ENCODE measurements at places on chromosomes 12 and 14.

DNA sequence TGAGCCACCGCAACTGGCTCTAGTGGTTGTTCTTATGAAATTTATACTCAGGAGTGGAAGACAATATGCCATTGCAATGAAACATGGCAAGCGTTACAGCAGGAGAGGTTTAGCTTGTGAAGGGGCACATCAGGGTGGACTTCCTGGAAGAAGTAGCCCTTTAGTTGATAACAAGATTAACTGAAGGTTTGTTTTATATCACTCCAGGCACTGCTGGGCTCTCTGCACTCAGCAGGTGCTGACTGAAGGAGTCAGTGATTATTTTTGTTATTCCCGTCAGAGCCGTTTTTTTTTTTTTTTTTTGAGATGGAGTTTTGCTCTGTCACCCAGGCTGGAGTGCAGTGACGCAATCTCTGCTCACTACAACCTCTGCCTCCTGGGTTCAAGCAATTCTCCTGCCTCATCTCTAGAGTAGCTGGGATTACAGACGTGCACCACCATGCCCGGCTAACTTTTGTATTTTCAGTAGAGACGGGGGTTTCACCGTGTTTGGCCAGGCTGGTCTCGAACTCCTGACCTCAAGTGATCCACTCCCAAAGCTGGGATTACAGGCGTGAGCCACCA lies 17.6 kb upstream of the GPR68 start:
- no peak for DNase-seq

DNA sequence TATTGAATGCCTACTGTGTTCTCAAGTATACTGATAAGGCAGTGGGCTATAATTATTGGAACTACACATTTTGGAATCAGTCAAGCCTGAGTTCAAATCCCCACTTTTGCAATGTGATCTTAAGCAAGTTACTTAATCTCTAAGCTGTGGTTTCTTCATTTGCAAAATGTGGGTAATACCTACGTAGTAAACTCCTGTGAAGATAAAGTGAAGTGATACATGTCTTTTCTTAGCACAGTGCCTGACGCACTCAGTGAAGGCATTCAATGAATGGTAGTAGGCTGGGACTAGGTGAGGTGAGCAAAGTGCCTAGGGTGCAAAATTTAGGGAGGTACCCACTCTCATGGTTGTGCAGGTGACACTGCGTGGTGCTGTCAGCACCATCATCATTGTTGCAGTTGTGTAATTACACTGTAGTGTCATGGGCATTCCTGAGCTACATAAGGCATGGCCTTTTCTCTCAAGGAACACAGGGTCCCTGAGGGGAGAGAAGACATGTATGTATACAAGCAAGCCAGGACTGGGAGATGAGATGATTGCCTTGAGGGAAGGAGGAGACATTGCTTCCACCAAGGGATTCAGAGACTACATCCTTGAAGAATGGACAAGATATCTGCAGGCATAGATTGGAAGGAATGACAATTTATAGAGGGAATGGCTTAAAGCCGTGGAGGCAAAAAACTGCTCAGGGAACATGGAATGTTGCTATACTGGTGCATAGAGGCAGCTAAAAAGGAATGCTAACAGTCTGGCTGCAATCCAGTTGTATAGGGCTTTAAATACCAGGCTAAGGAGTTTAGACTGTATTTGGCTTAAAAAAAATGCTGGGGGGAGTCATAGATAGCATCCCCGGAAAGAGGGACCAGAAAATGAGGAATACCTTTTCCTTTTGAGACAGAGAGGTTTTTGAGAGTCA lies 129.2 kb upstream of the ARHGAP5 start:
- no peak for DNase-seq

GRCh38 chr12:33205981-33206380 lies 233.6 kb downstream of the SYT10 start:
- DNase-seq, result no peak

GRCh38 chr12:132063491-132063890 lies 80.6 kb downstream of the DDX51 start:
- no peak for DNase-seq

GRCh38 chr14:95713596-95714371 lies at the start of gene TCL1A:
TCL1A (minus strand) TSS chr14:95714125; CDS start chr14:95714066, 59 bp downstream.
- DNase-seq, result no peak

GRCh38 chr12:66438601-66439000 lies 136.3 kb downstream of the HELB start:
- DNase-seq, result no peak

GRCh38 chr12:98752726-98753125 lies 107.6 kb downstream of the APAF1 start:
- no peak for DNase-seq

DNA sequence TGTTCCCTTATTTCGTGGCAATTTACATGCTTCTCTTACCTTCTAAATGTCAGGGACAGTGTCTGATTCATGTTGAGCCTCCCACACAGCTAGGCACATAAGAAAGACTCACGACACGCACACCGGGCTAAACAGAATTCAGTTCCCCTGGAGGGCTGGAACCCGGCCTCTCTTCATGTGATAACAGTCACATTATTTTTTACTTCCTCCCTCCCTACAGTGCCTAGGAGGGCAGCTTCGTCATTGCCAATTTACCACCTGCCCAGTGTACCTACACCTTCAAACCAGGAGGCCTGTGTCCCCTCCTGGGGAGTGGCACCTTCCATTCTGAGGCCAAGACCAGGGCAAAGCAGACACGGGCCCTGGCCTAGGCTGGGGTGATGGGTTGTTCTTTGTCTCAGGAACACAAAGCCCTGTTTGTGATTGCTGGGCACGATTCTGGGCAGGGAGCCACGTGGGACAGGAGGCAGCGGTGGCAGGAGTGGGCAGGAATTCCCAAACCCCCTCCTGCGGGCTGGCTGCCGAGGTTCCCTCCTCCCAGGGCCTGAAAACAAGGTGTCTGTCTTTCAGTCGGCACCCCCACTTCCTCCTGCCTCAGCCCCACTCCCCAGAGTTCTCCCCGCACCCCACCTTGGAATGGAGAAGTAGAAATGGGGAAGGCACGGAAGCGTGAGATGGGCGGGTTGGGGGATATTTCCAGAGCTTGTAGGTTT lies 6.8 kb upstream of the RASAL1 start:
- no peak for DNase-seq

DNA sequence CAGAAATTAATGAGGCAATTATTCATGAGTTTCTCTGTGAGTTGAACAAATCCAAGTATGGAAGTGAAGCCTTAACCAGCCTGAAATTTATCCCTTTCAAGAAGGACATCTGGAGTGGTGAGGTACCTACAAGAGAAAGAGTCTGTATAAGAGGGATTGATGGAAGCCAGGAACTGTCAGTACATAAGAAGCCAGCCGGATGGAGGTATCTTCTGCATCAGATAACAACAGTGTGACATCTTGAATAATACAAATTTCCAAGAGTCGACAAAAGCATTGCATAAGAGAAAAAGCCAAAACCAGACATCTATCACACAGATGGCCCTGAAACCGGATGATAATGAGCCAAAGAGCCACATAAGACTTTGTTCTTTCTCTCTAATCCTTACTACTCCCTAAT lies 781.2 kb downstream of the FLRT2 start:
- DNase-seq, result no peak

DNA sequence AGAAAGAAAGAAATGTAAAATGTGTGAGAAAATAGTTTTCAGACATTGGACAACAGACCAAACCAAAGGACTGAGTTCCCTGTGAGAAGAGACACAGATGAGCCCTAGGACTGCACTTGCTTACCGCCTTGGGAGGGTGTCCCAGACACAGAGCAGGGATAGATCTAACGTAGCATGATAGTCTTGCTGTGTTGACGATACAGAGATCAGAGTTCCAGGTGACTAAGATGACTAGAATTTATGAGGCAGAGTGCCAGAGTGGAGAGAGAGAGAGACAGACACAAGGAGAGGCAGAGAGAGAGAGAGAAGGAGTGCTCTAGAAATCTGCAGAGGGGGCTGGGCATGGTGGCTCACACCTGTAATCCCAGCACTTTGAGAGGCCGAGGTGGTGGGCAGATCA lies 148.2 kb upstream of the LMNTD1 start:
- DNase-seq, result no peak

DNA sequence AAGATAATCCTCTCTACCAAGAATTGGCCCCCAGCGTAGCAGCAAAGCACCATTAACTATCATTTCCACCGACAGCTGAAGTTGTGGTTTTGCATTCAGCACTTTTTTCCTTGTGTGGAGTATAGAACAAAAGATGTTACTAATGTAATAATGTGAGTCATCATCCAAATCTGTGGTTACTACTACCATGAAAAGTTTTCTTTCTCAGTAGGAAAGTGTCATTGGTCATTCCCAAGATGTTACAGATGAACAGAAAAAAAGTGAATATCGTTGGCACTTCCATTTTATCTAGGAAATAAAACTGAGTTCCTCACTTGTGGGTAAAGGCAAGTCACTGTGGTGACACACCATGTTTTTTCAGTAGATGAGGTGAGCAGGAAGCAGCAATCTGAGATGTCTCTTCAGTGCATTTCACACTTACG lies 30.3 kb upstream of the IFNG start:
- no peak for DNase-seq

DNA sequence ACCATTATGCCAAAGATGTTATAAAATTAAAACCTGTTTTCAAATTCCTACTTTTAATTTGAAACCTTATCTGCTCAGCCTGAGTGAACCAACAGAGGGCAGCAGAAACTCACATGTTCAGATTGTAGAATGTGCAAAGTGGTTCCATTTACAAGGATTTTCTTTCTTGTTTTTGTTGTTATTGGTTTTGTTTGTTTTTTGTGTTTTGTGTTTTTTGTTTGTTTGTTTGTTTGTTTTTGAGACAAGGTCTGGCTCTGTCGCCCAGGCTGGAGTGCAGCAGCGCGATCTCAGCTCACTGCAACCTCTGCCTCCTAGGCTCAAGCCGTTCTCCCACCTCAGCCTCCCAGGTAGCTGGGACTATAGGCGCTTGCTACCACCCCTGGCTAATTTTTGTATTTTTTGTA lies 22.8 kb upstream of the GARIN2 start:
- no peak for DNase-seq

DNA sequence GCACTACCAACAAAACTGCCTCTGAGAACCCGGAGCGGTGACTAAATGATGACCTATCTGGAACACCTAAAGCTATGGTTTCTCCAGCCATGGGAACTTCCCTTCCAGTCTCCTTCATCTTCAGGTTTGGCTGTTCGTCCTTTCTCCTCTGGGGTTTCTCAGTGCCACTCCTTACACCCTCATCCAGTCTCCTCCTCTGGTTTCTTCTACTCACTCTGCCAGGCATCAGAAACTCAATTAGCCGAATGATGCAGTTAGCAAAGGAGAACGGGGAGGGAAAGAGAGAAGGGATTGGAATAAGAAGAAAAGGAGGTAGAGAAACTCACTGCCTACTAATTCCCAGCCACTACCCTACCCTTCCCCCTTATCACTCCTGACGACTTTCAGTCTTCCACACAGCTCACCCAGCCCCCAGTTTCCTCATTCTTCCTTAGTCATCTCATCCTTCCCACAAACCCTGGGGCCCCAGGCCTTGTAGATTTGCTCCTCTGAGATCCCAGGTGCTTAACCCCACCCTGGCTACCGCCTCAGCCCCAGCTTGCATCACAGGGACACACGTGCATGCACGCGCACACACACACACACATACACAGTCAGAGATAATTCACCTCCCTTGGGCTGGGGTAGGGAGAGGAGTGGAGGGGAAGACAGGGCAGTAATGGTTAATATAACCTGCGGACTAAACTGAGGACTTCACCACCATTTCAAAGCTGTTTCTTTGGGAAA lies 13.0 kb downstream of the FGD6 start:
- no peak for DNase-seq

GRCh38 chr14:64000749-64001148 lies 147.9 kb downstream of the SYNE2 start:
- DNase-seq, result no peak

GRCh38 chr14:99718811-99719192 lies 34.7 kb downstream of the CYP46A1 start:
- no peak for DNase-seq

- DNase-seq, result no peak
Measured at GRCh38 chr12:107736914-107737313, 24.0 kb downstream of the PRDM4 start.

- DNase-seq, result peak; percentile 62
Measured at GRCh38 chr12:50070314-50071060, 13.1 kb downstream of the ASIC1 start.

DNA sequence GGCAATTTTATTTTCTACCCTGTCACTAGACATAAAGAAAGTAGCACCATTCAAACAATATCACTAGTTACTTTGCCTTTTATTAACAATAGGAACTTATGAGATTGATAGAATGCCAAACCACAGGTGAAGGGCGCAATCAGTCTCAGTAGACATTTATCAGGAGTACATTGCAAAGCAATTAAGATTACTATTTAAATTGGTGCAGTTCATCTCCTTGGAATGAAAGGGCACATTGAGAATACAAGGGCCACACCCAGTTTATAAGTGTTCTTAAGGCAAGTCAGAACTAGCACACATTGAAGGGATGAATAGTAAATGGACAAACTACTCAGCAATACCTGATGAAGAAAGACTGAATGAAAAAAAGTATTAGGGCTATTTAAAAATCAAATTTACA lies 601.4 kb downstream of the C12orf50 start:
- DNase-seq, result no peak

- DNase-seq, result no peak
Measured at GRCh38 chr12:20885116-20885515, 74.6 kb downstream of the SLCO1B3 start.

DNA sequence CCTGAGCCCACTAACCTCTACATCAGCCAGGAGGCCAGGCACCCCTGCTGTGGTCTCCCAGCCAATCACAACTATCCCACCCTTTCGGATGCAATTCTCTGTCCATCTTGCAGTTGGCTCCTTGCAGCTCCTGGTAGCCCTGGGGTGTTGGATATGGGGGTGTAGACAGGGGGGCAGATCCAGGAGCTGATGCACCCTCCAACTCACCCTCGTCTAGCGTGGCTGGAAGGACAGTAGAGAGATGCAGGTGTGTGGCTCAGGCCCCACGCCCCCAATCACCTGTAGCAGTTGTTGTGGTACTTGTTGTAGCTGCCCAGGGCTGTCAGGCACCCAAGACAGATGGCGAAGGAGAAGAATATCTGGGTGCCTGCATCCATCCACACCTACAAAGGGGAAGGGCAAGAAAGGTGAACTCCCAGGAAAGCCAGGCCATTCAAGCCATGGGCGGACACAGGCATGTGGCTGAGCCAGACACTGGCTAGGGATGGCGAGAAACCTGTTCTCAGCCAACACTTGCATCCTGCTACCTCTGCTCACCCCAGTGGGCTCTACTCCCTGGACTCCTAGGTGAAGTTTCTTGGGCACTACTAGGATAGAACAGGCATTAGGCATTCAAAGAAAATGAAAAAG lies 13.4 kb upstream of the SLC6A12 start:
- no peak for DNase-seq

GRCh38 chr12:57524814-57525614 lies 2.4 kb downstream of the MBD6 start:
- DNase-seq, result no peak

DNA sequence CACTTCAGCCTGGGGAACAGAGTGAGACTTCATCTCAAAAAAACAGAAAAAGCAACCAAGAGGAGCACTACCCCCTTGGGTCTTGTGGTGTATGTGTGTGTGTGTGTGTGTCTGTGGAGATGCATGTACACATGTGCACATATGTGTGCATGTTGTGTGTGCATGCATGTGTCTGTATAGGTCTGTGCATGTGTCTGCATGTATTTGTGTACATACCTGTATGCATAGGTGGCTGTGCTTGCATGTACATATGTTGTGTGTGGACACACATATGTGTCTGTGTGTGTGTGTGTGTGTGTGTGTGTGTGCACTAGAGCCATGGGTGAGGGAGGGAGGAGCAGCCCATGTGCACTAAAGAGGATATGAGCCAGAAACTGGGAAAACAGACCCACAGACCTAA lies 49.1 kb downstream of the ARL6IP4 start:
- DNase-seq, result no peak

Measured in stimulated activated CD8-positive, alpha-beta memory T cell treated with anti-CD3 and anti-CD28 coated beads, Interleukin-15, amount 100 ng/mL, for 1 hour (primary cell).